ENCODE measurements at places on chromosomes 4 and X. TPM values are rescaled to one million over a fixed set of nuclear protein-coding genes. Genes with fewer than 3 reads are reported as not detected.

Gene GYG2
- 1.1 TPM for polyA plus RNA-seq

Gene CLTRN
- not detected for polyA plus RNA-seq

Gene OPN1MW3
- polyA plus RNA-seq: not detected

Gene POLN
- 0.80 TPM for polyA plus RNA-seq

Gene IGSF1
- 0.06 TPM for polyA plus RNA-seq

Gene BANK1
- 0.16 TPM for polyA plus RNA-seq

Gene SEC24B
- polyA plus RNA-seq: 16.2 TPM

Gene TMPRSS11D
- polyA plus RNA-seq: not detected

Gene ZFX
- 3.8 TPM for polyA plus RNA-seq

Gene ANXA3
- polyA plus RNA-seq: 22.2 TPM

Gene HCCS
- 91.6 TPM for polyA plus RNA-seq

Gene ARSJ
- 0.18 TPM for polyA plus RNA-seq

Gene ADAMTS3
- 0.01 TPM for polyA plus RNA-seq

Gene SERTM2
- polyA plus RNA-seq: not detected

Gene WWC2
- 3.6 TPM for polyA plus RNA-seq

Gene LNX1
- polyA plus RNA-seq: 4.9 TPM

Gene DRD5
- polyA plus RNA-seq: not detected

Gene DNAJB14
- polyA plus RNA-seq: 16.7 TPM

Gene STIM2
- polyA plus RNA-seq: 4.0 TPM

Gene TRAM1L1
- 0.29 TPM for polyA plus RNA-seq

Gene REPS2
- polyA plus RNA-seq: 0.16 TPM
